ENCODE measurements at places on chromosomes 7 and 10.

GRCh38 chr7:96599288-96599936 is 110.2 kb downstream of the SEM1 start:
- DNase-seq: no peak

GRCh38 chr7:83359108-83359507 is 196.4 kb upstream of the PCLO start:
- DNase-seq: no peak

- DNase-seq: no peak
Measured at GRCh38 chr7:69620063-69620462, 21.8 kb downstream of the AUTS2 start.

DNA sequence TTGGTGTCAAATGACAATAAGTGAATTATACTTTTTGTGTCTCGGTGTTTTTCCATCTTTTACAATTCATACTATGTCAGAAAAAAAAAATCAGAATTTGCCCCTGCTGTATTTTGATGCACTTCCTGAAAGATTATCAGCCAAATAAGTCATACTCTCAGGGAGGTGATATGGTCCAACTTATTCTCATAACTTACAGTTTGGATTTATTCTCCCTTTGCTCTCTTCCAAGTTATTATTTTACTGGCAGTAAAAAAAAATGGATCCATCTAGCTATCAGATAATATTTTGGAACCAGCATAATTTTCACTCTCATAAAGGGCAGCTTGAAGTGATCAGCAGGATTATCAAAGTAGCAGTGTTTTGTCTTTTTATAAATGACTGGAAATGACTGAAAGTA is 337.1 kb downstream of the BMPER start:
- no peak for DNase-seq

DNA sequence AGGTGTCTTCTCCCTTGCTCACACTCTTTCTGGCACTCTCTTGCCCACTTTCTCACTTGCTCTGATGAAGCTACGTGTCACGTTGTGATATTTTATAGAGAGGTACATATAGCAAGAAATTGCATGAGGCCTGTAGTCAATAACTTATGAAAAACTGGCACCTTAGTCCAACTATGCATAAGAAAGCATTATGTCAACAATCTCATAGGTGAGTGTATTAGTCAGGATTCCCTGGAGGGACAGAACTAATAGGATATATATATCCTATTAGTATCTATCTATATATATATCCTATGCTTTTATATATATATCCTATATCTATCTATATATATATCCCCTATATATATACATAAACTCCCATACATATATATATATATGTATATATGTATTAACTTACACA is 18.8 kb upstream of the MDFIC start:
- no peak for DNase-seq

DNA sequence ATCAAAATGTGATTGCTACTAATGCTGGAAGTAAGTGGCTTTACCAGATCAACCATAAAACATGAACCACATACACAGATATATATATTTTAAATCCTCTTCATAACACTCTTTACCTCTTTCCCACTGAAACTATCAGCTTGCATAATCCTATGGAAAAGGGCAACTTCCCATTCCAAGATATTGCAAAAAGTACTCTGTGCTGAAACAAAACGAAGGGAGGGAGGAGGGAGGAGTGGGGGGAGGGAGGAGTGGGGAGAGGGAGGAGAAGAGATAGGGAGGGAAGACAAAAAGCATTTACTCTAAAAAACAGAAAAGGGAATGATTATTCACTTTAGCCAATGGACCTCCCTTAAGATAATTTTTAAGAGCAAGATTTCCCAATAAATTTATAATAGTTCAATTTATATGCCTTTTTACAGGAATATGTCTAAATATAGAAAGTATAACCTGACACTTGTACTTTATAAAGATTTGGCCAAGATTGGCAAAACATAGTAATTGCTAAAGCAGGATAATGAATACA is 344.8 kb upstream of the NFE2L3 start:
- no peak for DNase-seq

GRCh38 chr10:86648704-86649427 is 5.5 kb upstream of the OPN4 start:
- DNase-seq: peak; percentile 31

- DNase-seq: no peak
Measured at GRCh38 chr7:117071551-117071950, 118.2 kb downstream of the ST7 start.

GRCh38 chr10:61472090-61472674 is 19.0 kb upstream of the TMEM26 start:
- no peak for DNase-seq

DNA sequence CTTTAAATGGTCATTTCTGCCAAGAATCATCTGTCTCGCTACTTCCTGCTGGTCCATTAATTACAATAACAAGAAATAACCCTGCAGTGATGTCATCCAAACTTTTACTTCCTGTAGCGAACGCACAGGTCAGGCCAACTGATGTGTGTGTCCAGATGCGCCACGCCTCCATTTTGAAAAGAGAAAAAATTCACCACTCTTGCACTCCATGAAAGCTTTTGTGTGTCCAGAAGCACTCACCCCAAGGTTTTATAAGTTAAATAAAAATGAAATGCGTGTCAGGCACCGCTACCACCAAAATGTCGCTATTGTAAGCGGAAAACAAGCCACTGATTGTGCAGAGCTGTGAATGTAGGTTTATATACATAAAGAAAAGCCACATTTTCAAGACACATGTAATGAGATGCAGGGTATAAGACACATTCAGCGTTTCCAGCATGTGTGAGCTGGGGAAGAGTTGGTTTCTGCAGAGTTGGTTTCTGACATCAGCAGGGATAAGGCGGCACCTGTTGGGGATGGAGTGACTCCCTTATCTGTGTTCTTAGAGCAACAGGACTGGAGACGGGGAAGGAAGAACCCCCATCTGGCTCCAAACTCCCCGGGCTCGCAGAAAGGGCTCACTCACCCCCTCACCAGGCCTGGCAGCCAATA is 83.3 kb downstream of the CTBP2 start:
- no peak for DNase-seq

DNA sequence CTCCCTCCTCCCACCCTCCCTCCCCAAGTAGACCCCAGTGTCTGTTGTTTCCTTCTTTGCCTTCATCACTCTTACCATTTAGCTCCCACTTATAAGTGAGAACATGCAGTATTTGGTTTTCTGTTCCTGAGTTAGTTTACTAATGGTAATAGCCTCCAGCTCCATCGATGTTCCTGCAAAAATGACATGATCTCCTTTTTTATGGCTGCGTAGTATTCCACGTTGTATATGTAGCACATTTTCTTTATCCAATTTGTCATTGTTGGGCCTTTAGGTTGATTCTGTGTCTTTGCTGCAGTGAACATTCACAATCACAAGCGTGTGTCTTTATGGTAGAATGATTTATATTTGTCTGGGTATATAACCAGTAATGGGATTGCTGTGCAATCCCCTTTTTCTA is 51.8 kb upstream of the ARHGAP12 start:
- DNase-seq: no peak
